Aorta (tissue), 5 donors: ENCODE measurements at places on chromosomes 5 and 9.

DNA sequence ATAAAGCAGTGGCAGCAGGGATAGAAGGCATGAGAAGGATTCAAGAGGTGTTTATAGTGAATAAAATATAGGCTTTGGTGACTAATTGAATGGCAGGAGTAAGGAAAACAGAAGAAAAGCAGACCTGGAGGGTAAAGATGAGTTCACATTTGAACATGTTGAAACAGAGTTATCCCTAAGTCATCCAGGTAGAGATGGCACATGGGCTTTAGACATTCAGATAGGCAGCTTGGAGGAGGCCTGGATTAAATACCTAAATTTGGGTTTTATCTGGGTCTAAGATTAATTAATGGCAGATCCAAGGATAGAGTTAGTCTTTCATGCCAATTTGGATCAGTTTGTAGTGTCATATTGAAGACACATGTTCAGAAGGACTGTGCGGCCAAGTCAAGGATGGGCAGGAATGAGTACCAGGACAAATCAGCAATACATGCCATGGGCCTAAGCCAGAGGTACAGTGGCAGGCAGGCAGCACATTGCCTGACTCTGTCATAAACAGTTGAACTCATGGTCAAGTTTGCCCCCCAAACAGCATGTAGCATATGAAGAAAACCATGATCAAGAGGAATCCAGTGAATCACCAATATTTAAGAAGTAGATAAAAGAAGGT lies 115.5 kb upstream of the SLC12A2 start:
- DNase-seq, result no peak

DNA sequence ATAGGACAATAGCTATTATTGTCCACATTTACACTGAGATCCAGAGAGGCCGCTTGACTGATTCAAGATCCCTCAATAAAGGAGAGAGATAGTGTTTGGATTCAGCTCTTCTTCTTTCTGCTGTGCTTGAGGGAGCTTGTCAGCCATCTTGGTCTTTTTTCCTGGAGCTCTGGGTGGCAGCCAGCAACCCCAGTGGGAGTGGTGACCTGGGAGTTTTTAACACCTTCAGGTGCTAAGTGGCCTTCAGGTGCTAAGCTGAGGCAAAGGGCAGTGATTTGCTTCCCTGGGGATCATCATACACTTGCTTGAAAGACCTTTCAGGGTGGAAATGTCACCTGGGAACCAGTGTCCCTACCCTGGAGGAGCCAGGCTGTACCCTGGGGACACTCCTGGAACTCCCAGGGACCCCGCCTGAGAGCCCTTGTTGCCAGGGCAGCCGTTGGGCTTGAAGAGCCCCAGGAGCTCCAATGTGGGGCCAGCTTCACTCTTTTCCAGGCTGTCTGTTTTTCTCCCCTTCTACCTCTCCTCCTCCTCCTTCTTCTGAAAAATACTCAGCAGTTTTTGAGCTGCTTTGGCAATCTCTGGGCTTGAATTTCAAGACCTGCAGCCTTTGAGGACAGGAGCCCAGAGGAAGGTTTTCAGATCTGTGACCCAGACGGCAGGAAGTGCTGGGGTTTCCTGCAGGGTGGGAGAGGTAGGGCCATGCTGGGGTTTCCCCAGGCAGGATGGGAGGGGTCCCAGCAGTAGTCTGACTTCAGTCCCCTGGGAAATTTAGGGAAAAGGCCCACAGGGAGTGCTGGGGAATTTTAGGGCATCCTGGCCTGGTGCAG lies 59.7 kb downstream of the FGF18 start:
- DNase-seq, result no peak

GRCh38 chr5:97074859-97075489 lies 67.4 kb downstream of the LIX1 start:
- DNase-seq, result no peak

DNA sequence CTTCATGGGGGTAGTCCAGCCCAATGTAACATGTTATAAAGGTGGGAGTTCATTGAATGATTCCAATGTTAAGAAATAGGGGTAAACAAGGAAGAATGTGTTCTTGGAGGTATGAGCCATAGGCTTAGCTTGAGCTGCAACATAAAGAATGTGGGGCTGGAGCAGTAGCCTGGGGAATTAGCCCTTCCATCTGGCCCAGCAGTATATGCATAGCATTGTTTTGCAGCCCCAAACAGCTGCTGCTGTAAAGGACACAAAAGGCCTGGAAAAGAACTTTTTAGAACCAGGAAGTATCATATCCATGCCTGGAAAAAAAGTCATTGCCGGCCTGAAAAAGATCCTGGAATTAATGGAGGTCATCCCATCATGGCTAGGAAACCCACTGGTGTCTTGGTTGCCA lies 55.8 kb upstream of the SMARCA2 start:
- no peak for DNase-seq

DNA sequence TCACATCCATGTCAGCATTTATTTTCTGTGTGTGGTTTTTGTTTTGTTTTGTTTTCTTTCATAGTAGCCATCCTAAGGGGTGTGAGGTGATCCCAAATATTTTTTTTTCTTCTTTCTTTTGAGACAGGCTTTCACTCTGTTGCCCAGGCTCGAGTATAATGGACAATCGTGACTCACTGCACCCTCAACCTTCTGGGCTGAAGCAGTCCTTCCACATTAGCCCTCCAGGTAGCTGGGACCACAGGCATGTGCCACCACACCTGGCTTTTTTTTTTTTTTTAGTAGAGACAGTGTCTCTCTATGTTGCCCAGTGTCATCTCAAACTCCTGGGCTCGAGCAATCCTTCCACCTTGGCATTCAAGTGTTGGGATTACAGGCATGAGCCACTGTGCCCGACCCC lies 59.1 kb downstream of the CDC42SE2 start:
- DNase-seq, result no peak

- DNase-seq, result peak; percentile 71
Measured at GRCh38 chr5:159097784-159098602, 1.7 kb downstream of the EBF1 start.
